Choroid plexus epithelial cell (primary cell): ENCODE measurements at places on chromosomes 16 and 17.

GRCh38 chr17:52465407-52465806, 306.9 kb upstream of the CA10 start:
- DNase-seq, result no peak

- DNase-seq, result peak; percentile 5
Observed at GRCh38 chr17:11969565-11969964, 27.7 kb downstream of the ZNF18 start.

DNA sequence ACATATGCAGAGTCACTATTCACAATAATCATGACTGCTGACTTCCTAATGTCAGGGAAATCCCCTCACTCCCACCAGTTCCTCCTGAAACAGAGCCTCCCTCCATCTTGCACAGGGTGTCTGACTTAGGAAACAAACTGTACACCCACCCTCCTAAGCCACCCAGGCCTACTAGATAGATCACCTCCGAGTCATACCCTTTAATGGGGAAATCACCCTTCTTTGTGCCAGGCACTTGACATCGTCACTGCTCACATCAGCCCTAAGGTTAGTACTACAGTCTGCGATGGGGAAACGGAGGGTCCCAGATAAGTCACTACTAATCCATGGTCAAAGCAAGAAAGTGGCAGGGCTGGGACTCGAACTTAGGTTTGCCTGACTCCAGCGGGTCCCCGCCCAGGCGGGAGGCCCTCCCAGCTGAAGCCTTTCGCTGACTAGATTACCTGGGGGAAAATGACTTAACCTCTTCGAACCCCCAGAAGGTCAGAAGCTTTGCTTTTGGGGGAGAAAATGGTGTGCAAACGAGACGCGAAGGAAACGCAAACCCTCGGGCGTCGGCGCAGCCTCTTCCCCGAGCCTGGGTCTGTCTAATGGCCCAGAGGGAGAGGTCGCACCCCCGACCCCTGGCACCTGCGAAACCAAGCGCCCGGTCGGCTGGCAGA, 3.4 kb upstream of the MLLT6 start:
- peak; percentile 28 for DNase-seq

DNA sequence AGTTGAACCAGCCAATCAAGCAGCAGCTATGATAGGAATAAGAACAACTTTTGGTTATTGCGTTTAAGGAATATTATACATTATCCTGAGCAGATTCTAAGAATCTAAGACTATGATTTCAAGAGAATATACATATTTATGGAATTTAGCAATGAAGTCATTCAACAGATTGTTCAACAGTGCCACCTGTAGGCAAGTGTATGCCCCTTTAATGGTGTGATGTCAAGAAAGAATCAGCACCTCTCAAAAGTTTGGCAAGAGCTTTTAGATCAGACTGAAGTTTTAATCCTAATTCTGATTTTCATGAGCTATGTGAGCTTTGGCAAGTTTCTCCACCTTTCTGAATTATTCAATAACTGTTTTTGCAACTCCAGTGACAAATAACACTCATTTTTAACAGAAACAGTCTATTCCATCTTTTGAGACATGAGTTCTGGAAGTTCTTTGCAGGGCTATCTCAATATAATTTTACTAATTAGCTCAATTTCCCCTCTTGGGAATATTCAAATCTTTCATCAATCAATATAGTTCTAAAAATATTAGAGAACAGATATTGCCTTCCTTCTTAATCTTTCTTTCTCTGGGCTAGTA, 474.3 kb upstream of the TOM1L1 start:
- no peak for DNase-seq

DNA sequence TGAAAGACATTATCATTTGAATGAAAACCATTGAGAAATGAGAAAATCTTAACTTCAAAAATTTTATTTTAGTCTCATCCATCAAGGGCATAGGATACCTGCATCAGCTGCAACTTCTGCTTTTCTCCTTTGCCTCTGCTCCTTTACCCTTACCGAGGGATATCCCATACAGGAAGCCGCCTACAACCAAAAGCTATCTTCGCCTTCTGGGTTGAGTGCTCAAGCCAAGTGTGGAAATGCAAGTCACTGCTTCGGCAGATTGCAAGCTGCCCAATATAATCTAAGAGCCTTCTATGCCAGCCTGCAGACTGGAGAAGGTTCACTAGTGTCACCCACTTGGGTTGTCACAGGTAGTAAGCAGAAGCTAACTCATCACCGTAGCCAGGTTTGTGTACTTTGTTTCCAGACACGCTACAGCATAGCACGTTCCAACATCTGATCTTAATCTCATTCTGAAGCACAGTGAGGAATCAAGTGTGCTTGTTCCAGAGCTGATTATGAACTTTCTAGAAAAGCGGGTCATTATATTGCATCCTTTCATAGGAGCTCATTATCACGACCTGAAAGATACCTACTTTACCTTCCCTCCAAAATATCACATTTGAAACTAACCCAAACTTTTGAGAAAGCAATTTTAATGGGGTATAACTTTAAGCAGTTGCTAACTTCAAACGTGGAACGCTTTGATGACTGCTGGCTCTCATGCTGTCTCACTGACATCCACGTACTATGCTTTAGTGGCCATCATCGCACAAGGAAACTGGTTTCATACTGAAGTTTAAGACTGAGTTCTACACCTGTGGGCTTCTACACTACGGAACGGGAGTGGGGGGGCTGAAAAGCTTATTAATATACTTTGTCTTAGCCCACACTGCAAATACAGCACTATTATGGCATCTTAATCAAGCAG, 8.0 kb upstream of the UNK start:
- DNase-seq, result peak; percentile 50

GRCh38 chr16:25914357-25914962, 222.7 kb downstream of the HS3ST4 start:
- DNase-seq, result no peak

DNA sequence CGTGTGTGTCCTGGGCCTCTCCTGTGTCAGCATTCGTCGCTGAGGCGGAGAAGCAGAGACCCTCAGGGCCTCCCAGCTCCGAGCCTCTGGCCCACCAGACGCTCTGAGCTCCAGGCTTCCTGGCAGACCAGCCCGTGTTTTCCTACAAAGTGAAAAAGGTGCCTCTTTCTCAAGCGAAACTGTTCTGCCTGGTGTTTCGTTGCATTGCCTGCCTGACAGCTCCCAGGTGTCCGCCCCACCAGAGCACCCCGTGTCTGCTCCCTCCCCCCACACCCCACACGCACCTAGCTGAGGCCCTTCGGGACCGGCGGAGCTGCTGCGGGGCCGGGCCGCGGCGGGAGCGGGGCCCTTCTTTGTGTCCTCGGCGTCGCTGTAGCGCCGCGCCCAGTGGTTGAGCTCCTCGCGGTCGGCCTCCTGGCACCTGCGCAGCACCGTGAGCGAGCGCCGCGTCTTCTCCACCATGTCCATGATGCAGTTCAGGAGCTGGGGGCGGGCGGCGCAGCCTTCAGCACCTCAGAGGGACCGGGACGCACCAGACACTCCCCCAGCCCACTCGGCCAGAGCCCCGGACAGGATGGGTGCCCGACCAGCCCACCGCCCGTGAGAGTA, 14.7 kb upstream of the PABPN1L start:
- peak; percentile 6 for DNase-seq

GRCh38 chr17:6648181-6648580, 3.2 kb downstream of the MED31 start:
- DNase-seq, result peak; percentile 47

DNA sequence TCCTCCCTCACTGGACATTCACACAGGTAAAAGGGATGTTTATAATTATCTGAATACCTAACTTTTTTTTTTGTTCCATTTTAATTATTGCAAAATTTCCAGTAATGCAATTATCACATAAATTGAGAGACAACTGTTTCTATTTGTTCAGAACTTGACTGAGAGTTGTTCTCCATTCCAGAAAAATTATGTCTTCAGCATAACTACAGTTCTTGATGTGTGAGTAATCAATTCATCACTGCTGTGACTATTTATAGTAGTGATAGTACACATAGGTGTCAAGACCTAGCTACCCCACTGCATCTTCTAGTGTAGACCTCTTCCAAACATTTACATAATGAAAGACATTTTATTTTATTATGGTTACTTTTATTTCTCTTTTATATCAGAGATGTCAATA, 5.8 kb upstream of the TNRC6A start:
- DNase-seq, result peak; percentile 49
